ENCODE measurements at places on chromosomes 2 and 18.

GRCh38 chr2:222563106-222563718 is 92.7 kb downstream of the FARSB start:
- no peak for DNase-seq

GRCh38 chr2:36805635-36806224 is 109.2 kb downstream of the VIT start:
- no peak for DNase-seq

DNA sequence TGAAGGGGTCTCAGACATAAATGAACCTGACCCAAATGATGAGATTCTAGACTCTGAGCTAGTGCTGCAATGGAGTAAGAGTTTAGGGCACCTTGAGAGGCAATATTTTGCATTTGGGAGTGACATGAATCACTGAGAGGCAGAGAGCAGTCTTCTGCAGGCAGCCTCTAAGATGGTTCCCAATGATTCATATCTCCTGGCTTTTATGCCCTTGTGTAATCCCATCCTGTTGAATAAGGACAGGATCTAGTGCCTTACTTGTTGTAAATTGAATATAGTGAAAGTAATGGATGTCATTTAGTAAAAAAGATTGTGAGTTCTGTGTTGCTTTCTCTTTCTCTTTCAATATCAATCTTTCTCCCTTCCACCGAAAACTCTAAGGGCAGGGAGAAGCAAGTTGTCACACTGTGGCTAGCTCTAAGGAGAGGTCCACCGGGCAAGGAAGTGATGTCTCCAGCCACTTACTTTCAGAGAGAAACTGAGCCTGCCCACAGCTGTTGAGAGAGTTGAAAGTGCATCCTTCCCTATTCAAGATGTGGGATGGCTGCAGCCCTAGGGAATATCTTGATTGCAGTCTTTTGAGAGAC is 144.7 kb downstream of the TRIB2 start:
- no peak for DNase-seq

DNA sequence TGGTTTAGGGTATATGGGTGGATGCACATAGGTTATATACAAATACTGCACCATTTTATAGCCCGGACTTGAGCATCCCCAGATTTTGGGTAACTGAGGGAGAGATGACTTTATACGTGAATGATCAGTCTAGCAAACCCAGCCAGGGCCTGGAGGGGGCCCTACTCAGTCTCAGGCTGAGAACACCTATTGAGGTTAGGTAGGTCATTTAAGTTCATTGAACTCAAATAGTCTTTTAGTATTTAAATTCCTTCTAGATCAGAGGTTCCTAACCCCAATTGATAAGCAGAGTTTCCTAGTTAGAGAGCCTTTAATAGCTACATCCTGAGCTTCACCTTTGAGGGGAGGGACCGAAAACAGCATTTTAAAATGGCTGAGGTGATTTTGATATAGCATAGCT is 487.0 kb downstream of the DCC start:
- no peak for DNase-seq

DNA sequence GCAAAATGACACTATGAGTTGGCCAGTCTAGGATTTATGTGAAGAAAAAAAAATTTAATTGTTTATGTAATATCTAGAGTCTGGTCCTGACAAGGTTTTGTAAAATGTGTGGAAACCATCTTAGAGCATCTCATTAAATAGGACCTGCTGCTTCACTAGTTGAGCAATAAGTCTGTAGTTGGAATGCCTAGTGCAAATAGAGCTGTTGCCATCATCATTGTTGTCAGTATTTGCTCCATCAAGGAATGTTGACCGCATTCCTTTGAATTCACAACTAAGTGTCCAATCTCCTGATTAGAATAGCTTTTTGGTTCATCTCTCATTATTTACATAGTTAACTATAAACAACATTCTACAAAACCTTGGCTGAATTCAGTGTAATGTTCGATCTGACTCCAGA is 32.2 kb upstream of the RPE start:
- DNase-seq = no peak

- DNase-seq = no peak
Measured at GRCh38 chr2:52238782-52239181, 1206.8 kb upstream of the NRXN1 start.

DNA sequence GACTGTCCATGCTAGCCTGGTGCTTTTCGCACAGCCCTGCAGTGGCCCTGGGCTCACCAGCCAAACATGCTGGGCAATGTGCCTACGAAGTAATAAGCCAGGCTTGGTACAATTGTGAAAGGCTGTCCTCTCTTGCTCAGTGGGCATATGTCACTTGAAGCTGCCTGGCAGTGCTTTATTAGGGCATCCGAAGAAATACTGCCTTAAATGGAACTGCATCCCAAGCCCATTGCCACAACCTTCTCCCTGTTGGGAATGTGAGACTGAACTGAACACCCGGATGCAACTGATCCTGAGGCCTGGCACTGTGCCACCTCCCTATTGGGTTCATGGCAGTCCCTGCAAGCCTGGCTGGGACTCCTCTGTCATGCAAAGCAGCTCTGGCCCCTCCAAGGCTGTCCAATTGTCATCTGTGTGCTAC is 15.9 kb downstream of the CAPG start:
- DNase-seq = no peak

DNA sequence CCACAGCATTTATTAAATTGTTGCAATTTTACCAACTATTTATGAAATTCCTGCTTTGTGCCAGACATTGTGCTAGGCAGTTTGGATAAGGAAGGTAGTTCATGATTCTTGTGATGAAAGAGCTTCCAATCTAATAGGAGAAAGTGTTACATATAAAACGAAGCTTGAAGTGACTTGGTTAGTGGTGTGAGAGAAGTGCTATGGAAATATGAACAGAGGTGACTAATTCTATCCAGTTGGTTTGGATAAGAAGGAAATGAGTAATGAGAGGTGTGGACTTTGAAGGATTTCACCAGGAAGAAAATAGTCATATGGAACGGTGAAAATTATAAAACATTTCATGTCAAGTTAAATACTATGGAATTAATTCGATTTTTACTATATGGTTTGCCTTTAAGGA is 48.6 kb downstream of the EML6 start:
- no peak for DNase-seq

GRCh38 chr2:236579746-236580315 is 10.2 kb downstream of the ACKR3 start:
- no peak for DNase-seq

- DNase-seq = no peak
Measured at GRCh38 chr2:130776550-130776949, 21.2 kb downstream of the AMER3 start.

DNA sequence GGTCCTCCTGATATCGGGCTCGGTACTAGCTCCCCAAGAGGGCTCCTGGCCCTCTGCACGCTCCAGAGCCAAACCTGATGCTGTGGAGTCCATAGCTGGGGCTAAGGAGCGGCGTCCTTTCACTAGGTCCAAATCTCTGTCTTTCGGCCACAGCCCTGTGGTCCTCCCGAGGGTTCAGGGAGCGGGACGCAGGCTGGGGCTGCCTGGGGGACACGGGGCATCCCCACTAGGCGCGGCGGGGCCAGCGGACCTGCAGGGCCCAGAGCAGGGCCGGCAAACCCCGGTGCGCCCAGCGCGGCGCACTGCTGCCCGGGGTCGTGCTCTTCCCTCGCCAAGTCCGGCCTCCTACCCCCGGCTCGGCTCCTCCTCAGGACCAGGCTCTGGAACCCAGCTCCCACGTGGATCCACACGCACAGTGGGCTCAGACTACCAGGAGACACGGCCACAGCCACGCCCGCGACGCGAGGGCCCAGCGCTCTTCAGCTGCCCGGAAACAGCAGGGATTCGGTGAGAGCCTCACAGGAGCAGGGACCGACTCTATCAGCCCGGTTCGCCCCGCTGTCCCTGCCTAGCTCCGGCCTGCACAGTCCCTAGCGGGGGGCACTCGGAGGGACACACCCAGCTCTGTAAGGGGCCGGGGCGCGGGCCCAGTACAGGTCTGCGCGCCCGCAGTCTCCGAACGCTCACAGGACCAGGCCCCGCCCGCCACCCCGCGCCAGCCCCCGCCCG is 593 bp downstream of the ZNF514 start:
- peak; percentile 16 for DNase-seq

DNA sequence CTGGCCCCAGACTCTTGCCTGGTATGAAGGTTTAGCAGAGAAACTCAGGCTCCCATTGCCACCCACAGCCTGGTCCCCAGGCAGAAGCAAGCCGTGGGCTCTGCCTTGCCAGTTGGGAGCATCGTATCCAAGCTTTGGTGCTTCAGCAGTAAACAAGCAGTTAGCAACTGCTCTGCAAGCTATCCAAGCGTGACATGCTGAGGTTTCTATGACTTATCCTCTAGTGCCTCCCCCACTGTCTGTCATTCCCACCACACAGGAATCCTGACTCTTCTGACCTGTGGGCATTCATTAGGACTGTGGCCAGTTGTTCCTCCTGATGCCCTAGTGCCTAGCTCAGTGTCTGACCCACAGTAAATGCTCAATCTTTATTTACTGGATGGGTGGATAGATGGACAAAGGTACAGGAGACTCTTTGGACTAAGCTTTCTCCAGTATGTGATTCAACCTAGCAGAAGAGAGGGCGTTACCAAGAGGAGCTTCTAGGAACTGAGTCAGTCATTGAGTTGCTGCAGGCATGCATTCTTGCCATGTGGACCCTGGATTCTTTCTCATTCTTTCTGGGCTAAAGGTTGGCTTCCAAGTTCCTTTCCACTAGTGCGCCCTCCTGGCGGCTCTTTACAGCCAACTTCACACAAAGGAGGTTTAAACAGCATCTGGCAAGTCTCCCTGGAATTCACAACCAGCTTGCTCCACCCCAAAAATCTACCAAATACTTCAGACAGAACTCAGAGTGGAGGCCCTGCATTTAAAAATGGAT is 40.6 kb upstream of the MRPL19 start:
- DNase-seq = no peak

- no peak for DNase-seq
Measured at GRCh38 chr2:201235860-201236811, 24.2 kb upstream of the CASP8 start.

DNA sequence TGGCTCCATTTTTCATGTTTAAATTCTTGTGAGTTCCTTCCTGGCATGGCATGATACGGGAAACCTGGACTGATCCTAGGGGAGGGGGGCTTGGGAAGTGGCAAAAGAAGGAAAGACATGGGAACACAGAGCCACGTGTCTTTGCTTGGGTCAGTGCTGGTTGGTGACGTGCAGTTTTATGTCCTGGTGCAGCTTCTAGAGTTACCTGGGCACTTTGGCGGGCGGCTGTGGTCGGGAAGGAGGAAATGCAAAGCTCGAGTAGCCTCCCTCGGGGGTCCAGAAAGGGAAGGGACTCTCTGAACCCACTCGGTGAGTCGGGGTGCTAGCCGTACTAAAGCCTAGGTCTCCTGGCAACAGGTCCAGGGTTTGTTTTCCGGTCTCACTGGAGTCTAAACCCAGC is 94.6 kb downstream of the APOB start:
- no peak for DNase-seq

DNA sequence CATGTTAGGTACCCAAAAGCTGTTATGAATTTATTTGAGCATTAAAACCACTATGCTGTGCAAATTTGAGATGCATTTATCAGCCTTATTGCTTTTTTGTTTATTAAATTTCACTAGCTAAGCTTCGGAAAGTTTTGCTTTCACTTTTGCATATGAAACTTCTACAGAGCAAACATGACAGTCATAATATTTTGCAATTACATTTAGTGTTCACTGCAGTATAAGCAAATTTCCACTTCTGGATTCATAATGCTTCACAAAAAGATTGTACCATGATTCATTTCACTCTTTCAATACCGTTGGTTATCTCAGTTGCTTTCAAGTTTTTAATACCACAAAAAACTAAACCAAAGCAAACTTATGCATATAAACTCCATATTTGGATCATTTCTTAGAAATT is 228.7 kb upstream of the SLC8A1 start:
- no peak for DNase-seq

DNA sequence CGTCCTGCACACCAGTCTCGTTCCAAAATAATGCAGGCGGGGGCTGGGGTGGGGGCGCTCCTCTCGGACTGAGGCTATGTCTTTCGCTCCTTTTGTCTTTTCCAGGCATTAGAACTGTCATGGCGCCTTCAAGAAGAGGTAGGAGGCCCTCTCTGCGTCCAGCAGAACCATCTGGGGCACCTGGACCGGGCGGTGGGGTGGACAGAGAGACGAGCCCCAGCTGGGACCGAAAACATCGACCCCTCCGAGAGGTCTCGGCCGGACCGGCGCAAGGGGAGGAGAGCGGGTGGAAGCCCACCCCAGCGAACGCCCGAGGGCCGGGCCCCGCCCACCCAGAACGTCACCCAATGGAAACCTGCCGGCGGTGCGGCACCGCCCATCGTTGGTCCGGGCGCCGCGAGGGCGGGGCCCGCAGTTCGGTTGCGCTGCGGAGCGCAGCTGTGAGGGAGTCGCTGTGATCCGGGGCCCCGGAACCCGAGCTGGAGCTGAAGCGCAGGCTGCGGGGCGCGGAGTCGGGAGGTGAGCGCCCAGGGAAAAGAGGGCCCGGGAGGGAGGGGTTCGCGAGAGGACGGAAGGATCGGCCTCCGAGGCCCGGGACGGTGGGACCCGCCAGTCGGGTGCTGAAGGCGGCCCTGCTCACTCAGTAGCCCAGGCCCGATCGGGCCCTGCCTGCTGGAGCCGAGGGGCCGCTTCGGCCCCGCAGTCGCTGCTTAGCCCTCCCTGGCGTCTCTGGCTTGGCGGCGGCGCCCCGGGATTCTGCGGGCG is at the start of gene NRBP1:
Gene NRBP1 (plus strand): TSS at position 419 of the 765 bp plus-strand sequence. CDS start 4,643 bp downstream, outside the sequence.
- DNase-seq = peak; percentile 85

Data from stimulated activated CD8-positive, alpha-beta memory T cell treated with anti-CD3 and anti-CD28 coated beads, Interleukin-4, amount 100 ng/mL, for 24 hours (primary cell).